Vagina (tissue), 2 donors: ENCODE measurements at places on chromosomes 16 and 17. TPM values are rescaled to one million over a fixed set of nuclear protein-coding genes. Genes with fewer than 3 reads are reported as not detected.

- no peak overlapping the region for H3K4me3 ChIP-seq
- DNase-seq, result no peak
- H3K27ac ChIP-seq, result no peak overlapping the region
- peaks cover 34% of the 10 kb centered on the region for H3K4me1 ChIP-seq
Measured at GRCh38 chr17:4539576-4540223, 15.5 kb downstream of the MYBBP1A start.

DNA sequence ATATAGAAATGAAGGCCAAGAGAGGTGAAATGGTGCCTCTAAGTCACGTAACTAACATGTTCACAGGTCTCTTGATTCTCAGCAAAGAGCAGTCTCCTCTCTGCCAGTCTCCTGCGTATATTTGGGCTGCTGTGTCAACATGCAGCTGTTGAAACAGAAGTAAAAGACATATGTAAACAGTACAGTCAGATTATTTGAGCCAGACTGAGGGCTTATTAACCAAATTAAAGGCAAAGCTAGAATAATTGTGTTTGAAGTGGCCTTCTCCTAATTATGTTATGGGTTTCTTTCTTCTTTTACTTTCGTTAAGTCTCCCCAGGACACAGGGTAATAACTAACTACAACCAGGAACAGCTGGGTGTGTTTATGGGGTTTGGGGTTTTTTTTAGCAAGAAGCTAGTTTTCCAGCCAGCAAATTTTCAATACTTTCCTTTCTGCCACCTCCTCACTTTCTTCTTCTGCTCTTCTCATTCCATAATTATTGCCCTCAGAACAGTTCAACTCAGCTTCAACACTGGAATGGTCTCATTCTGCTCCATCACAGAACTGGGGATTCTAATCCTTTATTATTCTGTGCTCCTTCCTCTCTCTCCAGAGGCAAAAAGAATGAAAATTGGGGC is 18.4 kb downstream of the G6PC1 start:
- H3K27ac ChIP-seq, result peak overlapping the region; percentile 41
- no peak overlapping the region for H3K4me3 ChIP-seq
- DNase-seq, result no peak
- no peaks in the 10 kb centered on the region for H3K27me3 ChIP-seq
- no peaks in the 10 kb centered on the region for H3K36me3 ChIP-seq

- DNase-seq, result no peak
- no peak overlapping the region for H3K4me3 ChIP-seq
- peaks cover 32% of the 10 kb centered on the region for H3K4me1 ChIP-seq
- H3K36me3 ChIP-seq, result no peaks in the 10 kb centered on the region
- peak overlapping the region; percentile 53 for H3K27ac ChIP-seq
- H3K27me3 ChIP-seq, result no peaks in the 10 kb centered on the region
Measured at GRCh38 chr17:72466199-72466598, 345.4 kb downstream of the SOX9 start.

Gene PNMT
- 5.6 TPM for total RNA-seq
